ENCODE measurements at places on chromosomes 6 and 20. TPM values are rescaled to one million over a fixed set of nuclear protein-coding genes. Genes with fewer than 3 reads are reported as not detected.
A peak's percentile ranks its signal among the peaks of the same experiment; 100 is the strongest.

DNA sequence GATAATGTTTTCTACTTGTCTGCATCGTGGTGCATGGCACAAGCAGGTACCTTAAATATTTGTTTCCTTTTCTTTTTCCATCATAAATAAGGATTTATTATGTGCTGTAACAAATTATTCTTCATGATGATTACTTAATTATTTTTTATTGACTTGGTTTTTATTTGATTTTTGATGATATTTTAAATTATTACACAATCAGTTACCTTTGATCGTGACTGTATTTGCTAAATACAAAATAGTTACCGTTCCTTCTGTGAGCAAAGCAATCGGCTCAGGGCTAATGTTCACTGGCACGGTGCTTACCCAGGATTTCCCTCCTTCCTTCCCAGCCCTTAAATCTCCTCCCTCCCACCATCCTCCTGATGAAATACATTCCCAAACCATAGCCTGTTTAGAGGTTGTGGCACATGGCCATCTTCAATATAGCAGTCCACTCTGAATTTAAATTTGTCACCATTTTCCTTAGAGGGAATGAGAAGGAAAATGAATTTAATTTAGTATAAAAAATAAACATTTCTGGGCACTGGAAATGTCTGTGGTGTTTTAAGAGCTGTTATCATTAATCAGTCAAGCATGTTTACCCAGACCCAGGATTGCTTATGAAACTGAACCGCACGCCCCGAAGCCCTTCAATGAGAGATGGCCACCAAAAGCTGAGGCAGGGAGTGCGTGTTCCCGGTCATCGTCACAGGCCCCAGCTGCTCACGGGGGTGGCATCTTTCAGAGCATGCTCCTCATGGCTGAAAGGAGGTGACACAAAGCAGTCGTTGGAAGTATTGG, 23.0 kb upstream of the EXOC2 start:
- DNase-seq: no peak

The PI16 gene
- 3.7 TPM for total RNA-seq

GRCh38 chr6:127247114-127248096, 19.3 kb upstream of the RNF146 start:
- DNase-seq: no peak

DNA sequence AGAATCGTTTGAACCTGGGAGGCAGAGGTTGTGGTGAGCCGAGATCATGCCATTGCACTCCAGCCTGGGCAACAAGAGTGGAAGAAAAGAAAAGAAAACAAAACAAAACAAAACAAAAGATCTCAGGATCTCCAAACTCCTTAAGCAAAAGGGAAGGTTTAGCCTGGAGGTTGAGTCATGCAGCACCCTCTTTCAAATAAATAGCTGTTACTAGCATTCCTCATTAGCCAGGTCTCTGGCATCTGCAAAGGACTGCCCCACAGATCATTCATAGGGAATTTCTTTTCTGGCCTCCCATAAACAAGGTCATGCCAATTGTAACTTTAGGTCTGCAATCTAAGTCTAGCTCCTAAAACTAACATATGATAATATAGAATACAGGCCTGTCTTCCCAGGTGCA, 37.2 kb downstream of the EDN1 start:
- DNase-seq: no peak

DNA sequence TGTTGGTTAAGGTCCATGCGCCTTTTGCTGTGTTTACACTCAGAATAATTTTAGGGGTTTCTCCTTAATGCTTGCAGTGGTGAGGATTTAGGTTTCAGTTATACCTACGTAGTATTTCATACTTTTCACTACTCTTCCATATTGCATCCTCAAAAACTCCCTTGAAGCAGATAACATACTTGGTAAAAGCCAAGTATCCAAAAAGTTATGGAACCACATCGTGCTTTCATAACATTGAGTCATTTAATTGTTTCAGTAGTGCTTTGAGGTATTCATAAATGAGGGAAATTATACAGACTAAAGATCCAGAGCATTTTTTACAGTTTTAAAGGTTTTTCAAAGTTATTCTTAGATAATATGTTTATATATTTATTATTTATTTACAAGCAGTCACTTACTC, 4.0 kb upstream of the ATXN1 start:
- no peak for DNase-seq

- DNase-seq: no peak
These were observed 110.1 kb upstream of the HS3ST5 start for GRCh38 chr6:114452785-114453401.

The GJA10 gene
- not detected for total RNA-seq

The C4B gene
- total RNA-seq: 7.7 TPM

- no peak for DNase-seq
These were observed 220.2 kb downstream of the FUT9 start for GRCh38 chr6:96235927-96236326.

GRCh38 chr6:27136978-27137814, 110.3 kb upstream of the PRSS16 start:
- DNase-seq: no peak

GRCh38 chr20:23050076-23050838, 785 bp upstream of the THBD start:
- no peak for DNase-seq

The LST1 gene
- 20.4 TPM for total RNA-seq

DNA sequence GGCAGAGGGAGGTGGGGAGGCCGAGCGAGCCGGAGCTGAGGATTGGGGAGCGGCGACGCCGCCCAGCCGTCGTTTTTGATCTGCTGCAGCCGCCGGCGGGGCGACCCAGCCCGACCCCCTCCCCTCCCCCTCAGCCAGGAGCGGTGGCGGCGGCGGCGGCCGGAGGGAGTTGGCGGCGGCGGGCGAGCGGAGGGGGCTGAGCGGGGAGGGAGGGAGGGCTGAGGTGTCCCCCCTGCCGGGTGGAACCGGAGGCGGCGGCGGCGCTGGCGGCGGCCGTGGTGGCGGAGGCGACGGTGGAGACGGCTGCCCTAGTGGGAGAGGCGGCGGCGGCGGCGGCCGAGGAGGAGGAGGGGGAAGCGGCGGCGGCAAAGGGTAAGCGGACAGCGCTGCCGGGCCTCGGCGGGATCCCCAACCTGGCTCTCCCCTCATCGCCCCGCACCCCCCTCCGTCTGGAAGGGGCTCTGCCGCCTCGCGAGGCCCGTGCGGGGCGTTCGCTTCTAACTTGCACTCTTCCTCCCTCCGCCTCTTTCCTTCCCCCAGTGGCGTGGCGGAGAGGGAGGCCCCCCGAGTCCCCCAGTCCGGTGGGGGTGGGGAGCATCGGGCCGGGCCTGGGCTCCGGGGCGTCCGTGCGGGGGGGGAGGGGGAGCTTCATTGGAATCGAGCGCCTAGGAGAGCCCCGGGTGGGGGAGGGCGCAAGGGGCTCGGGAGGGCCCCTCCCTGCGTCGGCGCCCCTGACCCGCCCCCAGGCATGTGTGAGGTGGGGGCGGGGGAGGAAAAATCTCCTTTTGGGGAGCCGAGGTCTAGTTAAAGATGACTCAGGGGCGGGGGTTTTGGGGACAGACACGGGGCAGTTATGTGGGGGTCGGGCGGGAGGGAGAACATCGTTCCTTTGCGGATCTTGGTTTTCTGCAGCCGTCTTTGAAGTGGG, at the start of gene TAB2:
Gene TAB2 (plus strand): TSS at position 69 of the 928 bp plus-strand sequence. CDS start 52,286 bp downstream, outside the sequence.
- peak; percentile 68 for DNase-seq

The COX4I2 gene
- not detected for total RNA-seq

The CST2 gene
- total RNA-seq: not detected

DNA sequence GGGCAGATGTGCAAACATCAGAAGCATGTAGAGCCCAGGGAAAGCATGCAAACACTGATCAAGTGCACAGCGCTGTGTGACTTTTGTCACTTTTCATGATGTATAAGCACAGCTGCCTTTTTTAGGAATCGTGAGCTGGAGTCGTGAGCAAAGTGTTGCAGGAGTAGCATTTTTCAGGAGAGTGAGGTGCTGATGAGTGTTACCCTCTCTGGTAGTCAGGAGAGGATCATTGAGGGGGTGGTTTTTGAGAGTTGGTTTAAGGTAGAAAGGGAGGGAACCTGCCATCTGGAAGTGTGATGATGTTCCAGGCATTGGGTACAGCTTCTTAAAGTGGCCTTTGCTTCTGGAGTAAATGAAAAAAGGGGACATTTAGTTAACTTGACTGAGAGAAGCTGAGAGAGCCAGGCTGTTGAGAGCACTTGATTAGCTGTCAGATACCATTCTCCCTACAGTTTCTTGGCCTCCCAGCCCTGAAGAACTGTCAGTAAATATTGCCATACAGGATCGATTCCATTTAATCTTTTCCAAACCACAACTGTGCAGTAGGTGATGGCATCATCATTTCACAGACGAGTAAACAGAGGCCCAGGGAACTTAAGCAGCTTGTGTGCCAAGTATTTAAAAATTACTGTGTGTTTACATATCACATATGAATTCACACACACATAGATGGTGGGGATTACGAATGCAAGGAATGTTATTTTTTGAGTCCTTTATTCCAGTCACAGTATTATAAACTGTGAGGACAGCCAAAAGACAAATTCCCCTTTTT, 28.9 kb downstream of the TPD52L1 start:
- DNase-seq: no peak

The PPARD gene
- total RNA-seq: 37.9 TPM

DNA sequence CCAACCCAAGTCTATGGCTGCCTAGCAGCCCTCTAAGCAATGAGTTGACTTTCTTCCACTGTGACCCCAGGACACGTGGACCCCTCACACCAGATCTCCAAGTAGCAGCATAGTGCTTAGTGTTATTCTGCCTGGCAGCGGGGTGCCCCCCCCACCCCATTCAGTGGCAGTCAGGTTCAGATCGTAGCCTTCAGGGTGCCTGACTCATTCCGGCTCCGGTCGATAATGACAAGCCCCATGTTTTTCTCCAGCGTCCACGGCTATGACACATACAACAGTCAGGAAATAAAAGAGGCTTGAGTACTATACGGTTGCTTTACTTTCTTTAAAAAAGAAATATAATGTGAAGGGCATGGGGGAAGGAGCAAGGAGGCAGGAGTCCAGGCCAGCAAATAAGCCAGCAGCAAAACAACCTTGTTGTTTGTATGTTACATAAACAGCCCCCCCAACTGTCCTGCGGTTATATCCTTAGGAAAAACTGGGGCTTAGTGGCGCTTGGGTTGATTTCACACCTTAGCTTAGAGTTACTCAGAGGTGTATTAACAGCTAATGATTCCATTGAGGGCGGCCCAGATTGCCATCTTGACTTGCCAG, 23.1 kb downstream of the GNAS start:
- no peak for DNase-seq

The MLN gene
- total RNA-seq: not detected

GRCh38 chr6:158707120-158707820, 57.4 kb downstream of the SYTL3 start:
- DNase-seq: no peak

- DNase-seq: no peak
These were observed 4.8 kb downstream of the HELZ2 start for GRCh38 chr20:63568986-63569949.
